ENCODE measurements at places on chromosomes 5 and 9.

- no peak for DNase-seq
These were observed 334.7 kb upstream of the PIK3R1 start for GRCh38 chr5:67880876-67881275.

DNA sequence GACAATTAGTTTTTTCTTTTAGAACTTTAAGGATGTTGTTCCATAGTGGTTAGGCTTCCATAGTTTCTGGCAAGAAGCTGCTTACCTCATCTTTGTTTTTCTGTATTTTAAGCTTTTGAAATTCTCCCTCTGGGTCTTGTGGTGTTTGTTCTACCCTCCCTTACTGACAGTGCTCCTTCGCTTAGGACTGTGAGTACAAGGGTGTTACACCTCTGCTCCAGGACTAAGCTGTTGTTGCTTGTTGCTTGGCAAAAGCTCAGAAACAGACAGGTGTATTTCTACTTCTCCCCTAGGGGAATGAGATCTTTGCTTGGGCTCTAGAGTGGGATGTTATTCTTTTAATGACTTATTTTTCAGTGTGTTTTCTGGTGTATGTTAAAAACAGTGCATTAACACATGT lies 225.2 kb downstream of the WDR70 start:
- peak; percentile 17 for DNase-seq

GRCh38 chr5:88888848-88889188 lies 5.8 kb upstream of the MEF2C start:
- no peak for DNase-seq

DNA sequence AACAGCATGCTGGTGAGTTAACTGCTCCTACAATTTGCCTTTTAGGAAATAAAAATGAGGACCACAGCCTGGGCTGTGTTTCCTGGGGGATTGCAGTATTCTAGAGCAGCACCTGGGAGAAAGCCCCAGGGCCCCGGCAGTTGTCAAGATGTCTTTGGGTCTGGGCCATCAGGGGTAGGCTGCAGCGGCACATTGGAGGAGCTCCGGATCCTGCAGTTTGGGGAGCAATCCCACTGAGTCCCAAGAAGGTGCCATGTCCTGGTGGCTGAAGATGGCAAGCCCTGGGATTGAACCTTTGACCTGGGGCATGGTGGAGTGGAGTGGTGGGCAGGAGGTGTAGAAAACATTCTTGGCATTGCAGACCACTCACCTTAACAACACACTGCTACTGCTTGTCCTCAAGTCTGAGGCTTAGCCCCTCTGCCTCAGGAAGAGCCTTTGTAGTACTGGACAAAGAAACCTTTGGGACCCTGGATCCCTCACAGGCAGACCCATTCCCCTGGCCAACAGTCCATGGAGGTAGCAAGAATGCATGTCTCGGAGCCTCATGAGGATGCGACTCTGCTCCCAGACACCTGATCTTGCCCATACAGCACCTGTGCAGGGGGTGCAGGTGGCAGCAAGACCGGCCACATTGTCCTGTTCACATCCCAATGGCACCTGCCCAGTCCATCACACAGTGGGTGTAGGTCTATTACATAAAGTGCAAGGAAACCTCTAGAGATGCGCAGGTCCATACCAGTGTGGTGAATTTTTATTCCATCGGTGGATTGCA lies 159.1 kb upstream of the IRX2 start:
- DNase-seq: no peak

DNA sequence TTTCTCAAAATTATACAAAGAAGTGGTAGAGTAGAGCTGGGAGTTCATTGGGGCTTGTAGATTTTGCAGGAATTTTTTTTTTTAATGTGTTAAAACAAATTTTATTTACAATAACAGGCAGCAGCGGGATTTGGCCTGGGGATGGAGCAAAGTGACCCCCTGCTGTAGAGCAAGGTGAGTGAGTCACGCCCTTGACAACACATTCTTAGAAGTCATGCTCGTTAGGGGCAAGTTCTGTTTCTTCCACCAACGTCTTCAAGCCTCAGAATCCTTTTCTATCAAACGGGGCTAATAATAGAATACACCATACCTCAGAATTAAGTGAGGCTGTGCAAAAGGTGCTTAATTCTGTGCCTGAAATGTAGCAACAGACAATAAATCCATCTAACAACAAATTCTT lies 1.1 kb upstream of the ANKDD1B start:
- peak; percentile 83 for DNase-seq

DNA sequence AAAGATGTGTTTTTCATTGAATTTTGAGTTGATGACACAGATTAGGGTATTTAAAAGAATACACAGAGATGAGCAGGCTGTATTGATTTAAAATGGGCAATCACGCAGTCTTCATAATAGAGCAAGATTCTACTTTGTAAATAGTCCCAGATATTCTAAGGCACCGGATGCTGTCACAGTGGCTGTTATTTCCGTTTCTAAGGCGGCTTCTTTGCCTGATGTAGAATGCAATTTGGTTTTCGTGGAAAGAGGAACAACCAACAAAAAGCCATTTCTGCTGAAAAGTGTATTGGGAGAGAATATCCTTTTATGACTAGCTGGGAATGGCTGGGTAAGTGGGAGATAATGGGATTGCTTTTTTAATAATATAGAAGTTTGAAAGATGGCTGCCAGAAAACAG lies 17.5 kb downstream of the PRKACG start:
- no peak for DNase-seq

- no peak for DNase-seq
These were observed 26.0 kb downstream of the ELL2 start for GRCh38 chr5:95935553-95936100.

DNA sequence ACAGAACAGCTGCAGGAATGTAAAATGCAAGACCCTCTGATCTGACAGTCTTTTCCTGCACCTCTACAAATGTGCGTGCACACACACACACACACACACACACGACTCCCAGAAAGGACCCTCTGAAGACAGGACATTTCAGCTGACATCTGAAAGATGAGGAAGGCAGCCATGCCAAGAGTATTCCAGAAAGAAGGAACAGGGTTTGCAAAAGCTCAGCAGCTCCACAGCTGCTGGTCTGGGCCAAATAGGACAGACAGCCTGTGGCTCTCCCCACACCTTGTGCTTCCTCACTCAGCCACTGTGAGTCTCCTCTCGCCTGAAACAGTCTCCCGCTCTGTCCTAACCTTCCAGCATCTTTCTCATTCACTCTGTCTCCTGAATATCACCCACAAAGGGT lies 189.0 kb downstream of the PALM2AKAP2 start:
- DNase-seq: peak; percentile 47

DNA sequence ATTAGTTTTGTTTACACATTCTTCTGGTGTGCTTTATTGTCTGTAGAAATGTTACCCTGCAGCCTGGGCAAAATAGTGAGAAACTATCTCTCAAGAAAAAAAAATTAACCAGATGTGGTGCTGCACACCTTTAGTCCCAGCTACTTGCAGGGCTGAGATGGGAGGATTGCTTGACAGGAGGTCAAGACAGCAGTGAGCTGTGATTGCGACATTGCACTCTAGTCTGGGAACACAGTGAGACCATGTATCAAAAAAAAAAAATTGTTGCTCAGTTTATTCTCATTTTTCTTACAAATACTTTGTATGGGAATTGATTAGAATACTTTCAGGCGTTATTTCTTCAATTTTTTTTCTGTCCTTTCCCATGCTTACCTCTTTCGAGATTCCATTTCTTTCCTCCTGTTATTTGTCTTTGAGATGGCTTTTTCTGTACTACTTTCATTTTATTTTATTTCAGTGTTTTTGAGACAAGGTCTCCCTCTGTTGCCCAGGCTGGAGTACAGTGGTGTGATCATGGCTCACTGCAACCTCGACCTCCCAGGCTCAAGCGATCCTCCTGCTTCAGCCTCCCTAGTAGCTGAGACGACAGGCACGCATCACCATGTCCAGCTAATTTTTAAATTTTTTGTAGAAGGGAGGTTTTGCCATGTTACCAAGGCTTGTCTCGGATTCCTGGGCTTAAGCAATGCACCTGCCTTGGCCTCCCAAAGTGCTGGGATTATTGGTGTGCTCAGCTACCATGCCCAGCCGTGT lies 24.9 kb downstream of the TENT2 start:
- no peak for DNase-seq

DNA sequence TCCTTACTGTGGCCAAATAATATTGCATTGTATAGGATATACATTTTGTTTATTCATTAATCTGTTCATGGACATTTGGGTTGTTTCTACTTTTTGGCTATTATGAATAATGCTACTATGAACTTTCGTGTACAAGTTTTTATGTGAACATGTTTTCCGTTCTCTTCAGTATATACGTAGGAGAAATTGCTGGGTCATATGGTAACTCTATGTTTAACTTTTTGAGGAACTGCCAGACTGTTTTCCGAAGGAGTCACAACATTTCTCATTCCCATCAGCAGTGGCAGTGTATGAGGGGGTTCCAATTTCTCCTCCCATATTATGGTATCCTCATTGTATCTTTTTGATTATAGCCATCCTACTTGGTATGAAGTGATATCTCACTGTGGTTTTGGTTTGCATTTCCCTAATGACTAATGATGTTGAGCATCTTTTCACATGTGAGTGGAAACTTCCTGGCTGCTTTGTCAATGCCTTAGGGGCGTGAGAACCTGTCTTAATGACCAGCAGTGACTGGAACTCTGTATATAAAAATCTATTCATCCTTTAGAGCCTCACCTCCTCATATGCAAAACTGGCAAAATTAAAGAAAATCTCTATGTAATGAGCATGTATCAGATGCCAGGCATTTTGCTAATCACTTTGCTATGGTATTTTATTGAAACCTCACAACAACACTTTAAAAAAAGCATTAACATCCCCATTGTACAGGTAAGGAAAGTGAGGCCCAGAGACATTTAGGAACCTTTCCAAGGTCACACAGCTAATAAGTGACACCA lies 47.8 kb upstream of the TGFBR1 start:
- DNase-seq: no peak

DNA sequence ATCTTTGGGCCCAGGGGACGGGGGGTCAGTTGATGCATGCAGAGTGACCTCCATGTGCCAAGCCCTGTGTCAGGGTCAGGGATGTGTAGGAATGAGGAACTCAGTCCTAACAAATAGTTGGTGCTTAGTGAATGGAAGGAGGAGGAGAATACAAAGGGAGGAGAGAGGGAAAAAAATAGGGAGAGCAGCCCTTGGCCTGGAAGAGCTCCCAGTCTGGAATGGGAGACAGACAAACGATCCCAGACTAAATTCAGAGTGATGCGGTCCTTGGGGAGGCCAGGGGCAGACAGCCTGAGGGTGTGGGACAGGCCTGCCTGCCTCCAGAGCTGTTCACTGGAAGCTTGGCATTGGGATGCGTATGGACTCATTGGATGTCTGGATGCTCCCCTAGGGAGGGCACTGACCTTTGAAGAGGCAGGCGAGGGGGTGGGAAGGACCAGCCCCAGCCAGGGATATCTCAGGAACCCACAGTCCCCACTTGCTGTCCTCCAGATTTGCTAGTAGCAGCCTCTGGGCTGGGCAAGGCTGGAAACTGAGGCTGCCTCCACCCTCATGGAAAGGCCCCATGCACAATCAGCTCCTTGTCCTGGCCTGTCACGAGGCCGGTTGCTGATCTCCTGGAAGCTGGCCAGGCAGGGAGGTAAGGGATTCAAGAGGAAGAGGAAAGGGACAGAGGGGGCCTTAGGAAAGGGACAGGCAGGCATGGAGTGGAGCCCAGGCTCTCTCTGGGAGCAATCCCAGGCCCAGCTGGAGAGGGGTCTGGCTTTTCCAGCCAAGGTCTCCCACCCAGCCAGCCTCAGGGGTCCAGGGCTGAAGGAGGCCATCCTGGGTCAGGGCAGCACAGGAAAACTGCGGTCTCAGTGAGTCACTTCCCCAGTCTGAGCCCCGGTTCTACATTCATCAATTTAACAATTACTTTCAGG lies 69.0 kb upstream of the GGTA1 start:
- DNase-seq: no peak

DNA sequence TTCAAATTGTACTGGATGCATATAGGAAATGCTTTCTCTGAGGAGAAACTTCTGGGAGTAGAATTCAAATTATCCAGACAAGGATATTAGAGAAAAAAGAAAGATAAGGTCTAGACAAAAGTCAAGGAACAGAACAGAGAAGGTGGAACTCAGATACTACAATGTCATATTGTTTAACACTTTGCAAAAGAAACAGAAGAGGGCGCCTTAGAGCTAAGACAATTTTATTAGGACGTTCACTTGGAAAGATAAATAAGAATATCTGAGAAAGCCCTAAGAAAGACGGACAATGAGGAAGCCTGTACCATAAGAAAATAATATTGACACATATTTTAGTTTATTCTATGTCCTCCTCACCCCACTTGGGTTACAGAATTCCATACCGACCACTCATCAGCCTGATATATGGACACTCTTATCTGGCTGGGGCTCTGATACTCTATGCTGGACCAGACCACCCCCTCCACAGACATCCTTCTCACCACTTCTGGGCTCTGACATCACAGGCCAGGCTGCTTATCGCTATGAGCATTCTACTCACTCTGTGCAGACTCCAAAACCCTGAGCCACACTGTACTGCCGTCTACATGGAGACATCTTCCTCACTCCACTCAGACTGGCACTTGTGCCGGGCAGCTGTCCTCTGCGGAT lies 9.1 kb upstream of the AK3 start:
- DNase-seq: peak; percentile 31

GRCh38 chr5:99019812-99020697 lies 91.2 kb upstream of the CHD1 start:
- no peak for DNase-seq

DNA sequence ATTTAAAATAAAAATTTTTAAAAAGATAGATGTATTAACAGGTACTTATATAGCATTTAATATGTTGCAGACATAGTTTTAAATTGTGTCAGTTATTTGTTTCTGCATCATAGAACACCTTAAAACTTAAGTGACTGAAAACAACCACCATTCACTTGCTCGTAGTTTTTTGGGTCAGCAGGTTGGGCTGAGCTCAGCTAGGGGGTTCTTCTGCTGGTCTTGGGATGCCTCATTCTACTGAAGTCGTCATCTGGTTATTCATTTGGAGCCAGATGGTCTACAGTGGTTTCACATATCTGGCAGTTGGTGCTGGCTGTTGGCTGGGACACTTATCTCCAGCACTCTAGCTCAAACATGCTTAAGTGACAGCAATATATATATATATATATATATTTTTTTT lies 29.6 kb downstream of the PSAT1 start:
- DNase-seq: no peak

DNA sequence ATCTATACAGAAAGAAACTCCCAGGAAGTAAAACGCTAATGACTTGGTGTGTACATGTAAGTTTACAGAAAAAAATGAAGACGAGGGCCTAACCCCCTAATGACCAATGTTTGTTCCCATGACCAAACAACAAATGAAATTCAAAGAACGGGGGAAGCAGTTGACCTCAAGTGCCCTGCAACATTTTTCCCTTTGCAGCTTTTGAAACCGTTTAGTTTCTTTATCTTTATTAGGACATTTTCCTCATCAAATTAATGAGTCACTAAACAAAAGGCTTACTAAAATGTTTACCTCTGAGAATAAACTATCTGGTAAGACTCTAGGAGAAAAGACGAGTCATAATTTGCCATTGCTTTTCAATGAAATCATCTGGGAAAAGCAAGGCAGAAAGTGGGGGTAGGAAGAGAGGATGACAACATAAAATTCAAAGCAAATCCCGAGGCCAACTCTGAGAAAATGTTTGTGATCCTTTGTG lies 57.4 kb downstream of the LHFPL2 start:
- DNase-seq: peak; percentile 51
